ENCODE measurements at places on chromosomes 5 and 9. TPM values are rescaled to one million over a fixed set of nuclear protein-coding genes. Genes with fewer than 3 reads are reported as not detected.

DNA sequence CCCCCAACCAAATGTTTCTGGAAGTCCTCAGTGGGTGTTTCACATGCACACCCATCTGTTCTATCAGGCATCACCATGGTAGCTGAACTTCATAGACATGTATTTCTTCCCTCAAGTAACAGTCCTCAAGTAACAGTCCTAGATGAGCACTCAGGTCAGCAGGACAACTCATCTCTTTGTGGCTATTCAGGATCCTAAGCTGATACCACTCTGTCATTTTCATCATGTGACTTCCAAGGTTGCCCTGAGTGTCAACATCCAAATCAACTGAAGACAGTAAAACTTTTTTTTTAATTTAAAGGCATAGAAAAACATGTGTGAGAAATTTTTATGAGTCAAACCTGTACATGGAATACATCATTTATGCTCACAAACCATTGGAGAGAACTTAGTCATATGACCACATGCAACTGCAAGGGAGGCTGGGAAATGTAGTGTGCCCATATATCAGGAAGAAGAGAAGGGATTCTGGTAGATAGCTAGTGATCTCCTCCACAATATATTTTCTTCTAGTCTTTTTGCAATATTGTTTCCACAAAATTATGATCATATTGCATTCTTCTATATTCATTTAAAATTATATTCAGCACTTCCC is 64.2 kb upstream of the FST start:
- no peak for DNase-seq

The PCSK1 gene
- 2.2 TPM for total RNA-seq

The DNAI1 gene
- total RNA-seq = not detected

The MPDZ gene
- total RNA-seq = 8.5 TPM

DNA sequence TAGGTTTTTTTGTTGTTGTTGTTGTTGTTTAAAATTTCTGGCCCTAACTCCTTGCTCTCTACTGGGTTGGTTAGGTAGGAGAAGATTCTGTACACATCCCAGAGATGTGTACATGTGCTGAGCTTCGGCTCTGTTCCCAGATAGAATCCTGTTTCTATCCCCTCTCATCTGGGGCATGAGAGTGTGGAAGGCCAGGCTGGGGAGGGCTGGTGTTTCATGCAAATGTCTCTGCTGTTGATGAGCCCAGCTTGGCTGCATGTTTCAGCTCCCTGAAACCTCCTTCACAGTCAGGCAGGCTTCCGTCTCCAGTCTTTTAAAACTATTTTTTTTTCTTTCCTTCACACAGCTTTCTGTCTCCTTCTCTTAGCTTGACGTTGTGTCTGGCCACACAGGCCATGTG is 526.9 kb upstream of the KLF4 start:
- no peak for DNase-seq

DNA sequence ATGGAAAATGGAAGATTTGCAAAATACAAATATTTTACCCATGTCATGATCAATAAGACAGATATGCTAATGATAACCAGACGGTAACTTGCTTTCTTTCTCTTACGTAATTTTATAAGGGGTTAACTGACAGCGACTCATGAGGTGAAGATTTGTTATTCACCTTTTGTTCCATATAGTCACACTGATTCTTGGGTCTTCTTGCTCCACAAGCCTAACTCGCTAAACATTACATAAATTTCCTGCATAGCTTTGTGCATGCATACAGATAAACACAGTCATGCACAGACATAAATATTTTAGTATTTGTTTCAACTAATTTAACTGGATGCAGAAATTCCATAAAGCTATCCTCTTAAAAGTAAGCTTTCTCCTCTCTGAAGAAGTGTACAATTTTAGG is 225.9 kb downstream of the VPS13A start:
- no peak for DNase-seq

- DNase-seq = no peak
Observed at GRCh38 chr9:69674716-69675438, 2.7 kb upstream of the APBA1 start.

The SETD9 gene
- total RNA-seq = 17.1 TPM

DNA sequence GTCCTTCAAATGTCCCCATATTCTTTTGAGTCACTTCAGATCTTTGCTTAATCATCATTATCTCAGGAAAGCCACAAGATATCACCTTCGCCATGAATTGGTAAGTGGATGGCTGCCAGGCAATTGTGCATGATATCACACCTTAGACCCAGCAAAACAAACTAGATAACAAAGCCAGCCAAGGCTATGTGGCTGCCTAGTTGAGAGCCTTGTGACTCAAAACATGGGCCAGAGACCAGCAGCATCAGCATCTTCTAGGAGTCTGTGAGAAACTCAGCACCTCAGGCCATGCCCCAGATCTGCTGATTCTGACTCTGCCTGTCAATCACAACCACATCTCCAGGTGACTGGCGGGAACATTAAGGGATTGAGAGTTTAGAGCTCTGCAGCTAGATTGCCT is 82.8 kb downstream of the SLIT3 start:
- DNase-seq = no peak

DNA sequence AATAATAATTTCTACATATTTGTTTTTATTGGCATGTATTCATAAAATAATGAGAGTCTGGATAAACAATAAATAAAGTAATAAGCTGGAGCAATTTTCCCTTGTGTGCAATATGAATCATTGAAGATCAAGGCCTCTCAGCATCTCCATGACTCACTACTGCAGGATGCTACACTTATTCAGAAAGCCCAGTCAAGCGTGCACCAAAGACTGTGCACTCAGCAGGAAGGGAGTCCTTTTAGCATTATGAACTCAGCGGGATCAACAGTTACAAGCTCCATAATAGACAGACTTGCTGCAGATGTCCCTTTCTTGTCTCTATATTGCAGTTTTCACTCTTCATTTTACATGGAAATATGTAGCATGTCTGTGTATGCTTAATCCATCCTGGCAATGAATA is 485.3 kb downstream of the CDH9 start:
- no peak for DNase-seq

The ASS1 gene
- 515 TPM for total RNA-seq

DNA sequence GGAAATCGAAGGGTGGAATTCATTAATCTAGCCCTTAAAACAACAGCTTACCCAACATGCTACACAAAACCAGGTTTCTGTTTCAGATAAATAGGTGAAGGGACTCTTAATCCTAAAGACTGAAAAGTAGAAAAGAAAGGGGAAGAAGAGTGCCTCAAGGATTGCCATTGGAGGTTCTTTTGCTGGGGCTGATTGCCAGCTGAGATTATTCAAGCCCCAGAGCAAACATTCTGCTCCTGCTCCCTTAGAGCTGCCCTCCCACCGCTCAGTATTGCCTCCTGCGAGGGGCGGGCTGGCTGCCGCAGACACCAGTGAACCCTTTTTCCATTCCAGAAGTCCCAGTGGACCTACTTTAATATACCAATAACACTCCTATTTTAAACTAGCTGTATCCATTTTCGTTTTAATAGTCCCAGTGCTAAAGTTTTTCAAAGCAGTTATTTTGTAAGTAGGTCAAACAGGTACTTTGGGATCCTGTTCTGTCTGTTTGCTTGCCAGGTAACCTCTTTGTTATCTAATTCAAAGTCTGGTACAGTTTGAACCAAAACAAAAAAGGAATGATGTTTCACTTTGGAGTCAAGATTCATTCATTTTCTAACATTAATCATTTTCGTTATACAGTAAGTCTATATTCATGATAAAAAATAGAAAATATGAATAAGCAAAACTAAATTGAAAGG is 38.6 kb downstream of the HMGCS1 start:
- DNase-seq = no peak

GRCh38 chr9:105027084-105027483 is 99.1 kb upstream of the ABCA1 start:
- DNase-seq = no peak

The PCDHA4 gene
- 1.1 TPM for total RNA-seq

The GABRA1 gene
- not detected for total RNA-seq

- no peak for DNase-seq
Observed at GRCh38 chr9:106970219-106970975, 107.4 kb downstream of the ZNF462 start.

DNA sequence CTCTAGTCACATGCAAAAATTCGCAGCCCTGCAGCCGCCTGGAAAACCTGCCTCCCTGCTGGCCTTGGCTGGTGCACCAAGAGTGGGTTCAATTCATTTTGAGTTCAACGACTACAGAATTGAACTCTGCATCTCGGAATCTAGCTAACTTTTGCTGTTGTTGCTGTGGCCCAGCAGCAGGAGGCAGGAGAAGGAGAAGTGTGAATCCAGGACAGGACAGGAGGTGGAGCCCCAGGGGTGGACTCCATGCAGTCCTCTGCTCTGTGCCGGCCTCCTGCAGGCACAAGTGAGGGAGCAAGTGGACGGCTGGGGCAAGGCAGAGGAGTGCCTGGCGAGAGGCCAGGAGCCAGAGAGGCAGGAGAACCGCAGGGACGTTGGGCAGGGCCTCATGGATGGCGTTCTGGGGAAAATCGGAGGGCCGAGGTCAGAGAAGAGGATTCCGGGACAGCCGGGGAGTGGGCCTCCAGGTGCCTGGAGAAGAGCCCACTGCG is 214.2 kb downstream of the FANCC start:
- no peak for DNase-seq

GRCh38 chr9:76571743-76572146 is 112.8 kb downstream of the GCNT1 start:
- DNase-seq = no peak

- DNase-seq = no peak
Observed at GRCh38 chr5:56620903-56621677, 194.3 kb upstream of the MAP3K1 start.

GRCh38 chr9:69444021-69444420 is 119.0 kb downstream of the ENTREP1 start:
- DNase-seq = no peak

GRCh38 chr5:55570026-55570425 is 35.3 kb upstream of the PLPP1 start:
- DNase-seq = no peak

DNA sequence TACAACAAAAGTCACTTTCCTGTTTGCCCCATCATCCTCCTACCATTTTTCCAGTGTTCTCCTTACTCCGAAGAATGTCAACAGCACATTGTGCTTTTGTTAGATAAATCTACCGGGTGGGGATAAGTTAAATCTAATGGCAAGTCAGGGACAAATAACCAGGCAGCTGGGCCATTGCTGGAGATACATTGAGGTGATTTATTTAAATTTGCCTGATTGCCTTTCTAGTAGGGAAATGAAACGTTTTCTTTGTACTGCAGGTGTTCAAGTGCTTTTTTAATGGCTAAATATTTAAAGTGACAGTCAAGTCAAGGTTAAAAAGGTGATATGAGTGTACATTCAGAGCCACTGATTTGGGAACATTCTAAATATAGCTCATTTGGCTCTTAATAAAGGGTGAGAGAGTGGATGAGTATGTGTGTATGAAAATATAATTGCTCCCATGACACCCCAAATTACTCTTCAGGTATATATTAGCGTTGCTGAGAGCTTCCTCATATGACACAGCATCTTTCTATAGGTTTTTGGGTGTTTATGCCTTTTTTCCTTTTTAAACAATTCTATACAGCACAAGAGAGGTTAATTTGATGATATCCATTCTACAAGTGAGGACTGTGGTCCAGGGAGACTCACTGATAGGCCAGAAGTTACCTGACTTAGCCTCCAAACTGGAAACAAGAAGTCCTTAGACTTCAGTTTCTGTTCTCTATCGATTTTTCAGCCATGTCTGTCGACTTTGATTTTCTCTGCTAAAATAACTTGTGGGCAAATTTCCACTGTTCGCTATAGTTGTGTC is 51.9 kb downstream of the DMRT2 start:
- DNase-seq = no peak

DNA sequence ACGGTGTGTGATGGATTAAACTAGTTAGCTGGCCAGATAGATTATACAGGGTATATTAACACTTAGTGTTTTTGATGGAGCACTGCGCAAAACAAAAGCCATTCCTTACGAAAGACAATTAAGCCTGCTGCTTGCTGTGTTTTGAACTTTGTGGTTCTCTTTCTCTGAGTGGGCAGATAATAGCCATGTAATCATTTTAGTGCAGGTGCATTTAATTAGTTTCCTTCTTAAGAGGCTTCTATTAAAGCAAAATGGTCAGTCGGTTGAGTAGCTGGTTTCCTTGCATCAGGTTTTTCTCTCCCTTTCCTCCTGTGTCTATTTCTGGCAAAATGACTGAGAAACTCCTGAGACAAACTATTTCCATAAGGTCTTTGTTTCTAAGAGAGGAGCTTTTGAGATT is 512.5 kb downstream of the DMAC1 start:
- no peak for DNase-seq

The DBH gene
- total RNA-seq = not detected

DNA sequence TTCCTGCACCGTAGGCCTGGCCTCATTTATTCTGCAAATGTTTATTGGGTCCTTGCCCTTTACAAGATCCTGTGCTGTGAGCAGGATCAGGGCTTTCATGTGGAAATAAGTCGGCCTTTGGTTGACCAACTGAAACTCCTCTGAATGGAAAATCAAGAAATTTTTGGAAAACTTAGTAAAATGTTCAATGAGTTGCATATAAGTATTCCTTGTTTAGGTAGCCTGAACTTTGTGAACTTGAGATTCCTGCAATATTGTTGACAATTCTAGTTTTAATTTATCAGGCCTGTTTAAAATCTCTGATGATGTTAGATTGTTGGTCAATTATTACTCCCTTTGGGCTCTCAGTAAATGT is 1.1 kb downstream of the MAML1 start:
- DNase-seq = no peak

DNA sequence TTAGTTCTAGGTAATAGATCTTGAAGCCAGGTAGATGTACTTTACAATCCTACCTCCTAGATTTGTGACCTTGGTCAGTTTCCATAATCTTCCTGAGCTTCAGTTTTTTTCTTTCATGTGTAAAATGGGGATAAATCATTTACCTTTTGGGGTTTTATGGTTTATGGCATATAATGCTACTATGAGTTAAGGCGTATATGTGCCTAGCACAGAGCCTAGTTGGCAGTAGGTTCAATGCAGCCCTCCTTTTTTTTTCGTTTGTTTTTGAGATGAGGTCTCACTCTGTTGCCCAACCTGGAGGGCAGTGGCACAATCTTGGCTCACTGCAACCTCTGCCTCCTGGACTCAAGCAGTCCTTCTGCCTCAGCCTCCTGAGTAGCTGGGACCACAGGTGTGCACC is 28.8 kb downstream of the EGFLAM start:
- DNase-seq = no peak

GRCh38 chr9:135198144-135198543 is 110.7 kb downstream of the OLFM1 start:
- DNase-seq = no peak

DNA sequence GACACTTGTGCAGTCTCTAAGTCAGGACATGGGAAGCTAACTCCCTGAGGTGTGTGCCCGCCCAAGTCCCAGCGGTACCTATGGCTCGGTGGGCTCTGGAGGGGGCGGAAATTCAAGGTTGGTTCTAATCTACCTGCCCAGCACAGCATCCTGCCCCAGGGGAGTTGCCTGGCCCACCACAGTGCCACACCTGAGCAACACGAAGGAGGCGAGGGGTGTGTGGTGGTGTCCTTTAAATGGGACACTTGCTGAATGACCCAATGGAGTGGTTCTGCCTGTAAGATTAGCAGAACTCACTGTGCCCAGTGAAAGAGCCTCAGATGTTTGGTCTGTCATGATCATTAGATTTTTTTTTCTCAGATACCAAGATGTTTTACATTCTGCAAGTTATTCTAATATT is 70.7 kb upstream of the OTULINL start:
- no peak for DNase-seq

Measured in left colon (tissue), 2 donors.